ENCODE measurements at places on chromosomes 1 and 21.
A peak's percentile ranks its signal among the peaks of the same experiment; 100 is the strongest.

DNA sequence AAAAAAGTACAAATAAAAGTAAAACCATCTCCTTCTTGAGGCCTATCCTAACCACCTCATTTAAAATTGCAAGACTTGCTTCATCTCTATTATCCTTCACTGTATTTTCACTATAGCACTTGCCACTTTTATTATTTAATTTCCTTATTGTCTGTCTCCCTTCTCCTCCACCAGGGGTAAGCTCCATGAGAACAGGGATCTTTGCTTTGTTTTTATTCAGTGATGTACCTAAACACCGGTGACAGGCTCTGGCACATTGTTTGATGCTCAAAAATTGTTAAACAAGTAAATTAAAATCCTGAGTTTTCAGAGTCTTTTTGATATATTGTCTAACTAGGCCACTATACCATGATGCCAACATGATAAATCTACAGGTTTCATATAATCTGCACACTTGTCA is 17.2 kb upstream of the SPEN start:
- DNase-seq, result no peak

GRCh38 chr1:151832318-151832980 is 847 bp upstream of the RORC start:
- no peak for DNase-seq

- peak; percentile 81 for DNase-seq
Observed at GRCh38 chr1:155859881-155860871, 809 bp downstream of the SYT11 start.

DNA sequence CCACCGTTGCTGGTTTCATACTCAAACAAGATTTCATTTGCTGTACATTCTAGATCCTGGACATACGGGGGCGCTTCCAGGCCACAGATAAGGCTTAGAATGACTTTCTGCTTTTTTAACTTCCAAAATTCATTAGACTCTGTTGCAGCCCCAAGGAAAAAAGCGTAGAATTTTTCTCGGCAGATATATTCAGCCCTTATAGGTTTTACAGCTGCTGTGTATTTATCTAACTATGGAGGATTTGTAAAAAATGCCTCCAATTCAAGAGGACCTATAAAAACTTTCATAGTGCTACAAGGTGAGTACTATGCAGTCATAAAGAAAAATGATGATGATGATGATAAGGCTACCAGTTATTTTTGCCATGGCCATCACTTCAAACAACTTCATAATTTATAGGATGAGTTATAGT is 51.6 kb downstream of the SLC30A10 start:
- DNase-seq, result no peak

GRCh38 chr1:28050776-28051175 is 37.6 kb downstream of the EYA3 start:
- DNase-seq, result no peak

DNA sequence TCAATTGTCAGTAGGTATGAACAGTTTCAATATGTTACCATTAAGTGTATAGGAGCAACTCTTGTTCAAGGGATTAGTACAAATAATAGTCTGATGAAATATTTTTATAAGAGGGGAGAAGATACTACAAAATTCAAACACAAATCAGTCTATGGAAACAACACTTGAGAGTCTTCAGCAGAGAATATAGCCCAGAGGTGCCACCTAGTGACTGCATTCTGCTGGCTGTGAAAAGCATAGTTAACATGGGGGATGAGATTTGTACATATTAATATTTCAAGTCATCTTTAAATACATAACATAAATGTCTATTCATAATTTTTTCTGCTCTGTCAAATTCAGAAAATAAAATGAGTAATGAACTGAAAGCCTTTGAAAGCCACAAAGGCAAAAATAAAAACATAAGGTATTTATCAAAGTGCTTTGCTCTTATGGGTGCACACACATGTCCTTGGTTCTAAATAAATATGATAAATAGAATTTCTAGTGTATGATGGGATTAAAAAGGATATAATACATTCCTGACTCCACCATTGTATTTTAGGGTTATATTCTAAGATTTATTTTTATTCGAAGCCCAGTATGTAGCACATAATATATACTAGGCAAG is 440.9 kb upstream of the ZRANB2 start:
- DNase-seq, result no peak

DNA sequence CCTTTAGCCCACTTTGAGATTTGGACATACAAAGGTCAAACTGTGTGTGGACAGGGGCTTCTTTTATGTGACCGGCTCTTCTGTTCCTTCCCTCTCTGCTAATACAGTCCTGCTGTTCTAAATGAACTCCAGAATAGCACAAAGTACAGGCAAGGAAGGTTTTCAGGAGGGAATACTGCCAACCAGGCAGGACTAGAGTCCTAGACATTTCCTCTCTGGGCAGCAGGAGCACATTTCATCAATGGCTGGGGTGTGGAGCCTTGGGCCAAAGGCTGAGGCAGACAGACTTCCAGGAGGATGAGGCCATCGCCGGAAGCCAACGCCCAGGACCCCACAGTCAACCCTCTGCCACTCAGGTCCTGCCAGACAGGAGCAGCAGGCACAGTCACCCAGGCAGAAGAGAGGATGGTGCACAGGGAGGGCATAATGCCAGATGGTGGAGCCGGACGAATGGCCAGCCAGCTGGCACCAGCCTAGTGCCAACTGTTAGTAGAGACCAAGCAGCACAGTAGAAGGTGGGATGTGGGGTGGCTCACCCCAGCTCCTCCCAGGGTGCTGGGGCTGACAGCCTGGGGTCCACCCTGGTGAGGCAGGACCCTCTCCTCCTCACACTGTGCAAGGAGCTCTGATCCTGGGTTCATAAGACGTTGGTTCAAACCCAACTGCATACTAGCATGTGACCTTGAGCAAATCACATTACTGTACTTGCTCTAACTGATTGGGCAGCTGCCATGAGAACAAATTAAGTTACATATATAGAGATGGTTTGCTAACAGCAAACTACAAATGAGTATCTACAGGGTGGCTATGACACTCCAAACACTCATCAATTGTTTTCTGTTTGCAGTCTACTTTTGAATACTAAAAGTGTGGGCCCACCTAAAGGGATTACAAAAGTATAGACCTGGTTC is 410.7 kb downstream of the SIPA1L2 start:
- no peak for DNase-seq

- DNase-seq, result peak; percentile 91
Observed at GRCh38 chr1:181089676-181090544, 1.4 kb downstream of the IER5 start.

- DNase-seq, result peak; percentile 30
Observed at GRCh38 chr1:40625076-40625475, 40.4 kb downstream of the RIMS3 start.

- no peak for DNase-seq
Observed at GRCh38 chr1:109657395-109657794, 1.5 kb downstream of the GSTM4 start.

- DNase-seq, result no peak
Observed at GRCh38 chr1:234373959-234374254, 651 bp downstream of the COA6 start.

DNA sequence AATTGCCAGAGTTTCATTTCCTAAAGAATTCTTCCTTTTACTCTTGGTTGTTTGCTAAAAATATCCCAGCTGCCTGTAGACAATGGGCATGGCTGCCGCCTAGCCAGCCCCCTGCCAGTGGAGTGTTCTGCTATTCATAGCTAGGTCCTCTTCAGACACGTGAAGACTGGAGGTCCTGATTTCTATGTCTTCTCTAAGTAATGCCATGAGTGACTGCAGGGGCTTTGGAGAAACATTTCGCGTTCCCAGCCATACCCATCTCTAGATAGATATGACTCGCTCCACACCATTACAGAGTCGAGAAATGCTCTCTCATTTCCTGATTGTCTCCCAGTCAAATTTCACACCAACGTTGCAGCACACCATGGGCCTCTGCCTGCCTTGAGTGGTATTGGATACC is 99.5 kb upstream of the BACE2 start:
- DNase-seq, result no peak

DNA sequence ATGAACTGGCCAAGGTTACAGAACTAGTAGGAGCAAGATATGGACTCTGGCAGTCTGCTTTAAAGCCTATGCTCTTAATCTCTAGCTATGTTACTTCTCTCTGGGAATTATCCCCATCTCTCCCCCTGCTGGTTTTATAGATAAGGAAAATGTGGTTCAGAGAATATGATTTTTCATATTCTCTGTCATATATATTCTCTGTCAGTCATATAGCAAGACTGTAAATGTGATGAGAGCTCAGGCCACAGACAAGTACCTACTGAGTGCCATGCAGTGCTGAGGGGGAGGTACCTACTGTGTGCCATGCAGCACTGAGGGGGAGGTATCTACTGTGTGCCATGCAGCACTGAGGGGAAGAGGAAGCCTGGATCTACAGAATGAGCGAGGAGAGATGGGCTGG is 220.3 kb upstream of the FGGY start:
- DNase-seq, result no peak

GRCh38 chr1:151728151-151729054 is 7.1 kb downstream of the RIIAD1 start:
- DNase-seq, result no peak

GRCh38 chr1:216314379-216315095 is 108.7 kb downstream of the USH2A start:
- no peak for DNase-seq

- DNase-seq, result no peak
Observed at GRCh38 chr1:109716570-109717090, 4.6 kb downstream of the GSTM5 start.

DNA sequence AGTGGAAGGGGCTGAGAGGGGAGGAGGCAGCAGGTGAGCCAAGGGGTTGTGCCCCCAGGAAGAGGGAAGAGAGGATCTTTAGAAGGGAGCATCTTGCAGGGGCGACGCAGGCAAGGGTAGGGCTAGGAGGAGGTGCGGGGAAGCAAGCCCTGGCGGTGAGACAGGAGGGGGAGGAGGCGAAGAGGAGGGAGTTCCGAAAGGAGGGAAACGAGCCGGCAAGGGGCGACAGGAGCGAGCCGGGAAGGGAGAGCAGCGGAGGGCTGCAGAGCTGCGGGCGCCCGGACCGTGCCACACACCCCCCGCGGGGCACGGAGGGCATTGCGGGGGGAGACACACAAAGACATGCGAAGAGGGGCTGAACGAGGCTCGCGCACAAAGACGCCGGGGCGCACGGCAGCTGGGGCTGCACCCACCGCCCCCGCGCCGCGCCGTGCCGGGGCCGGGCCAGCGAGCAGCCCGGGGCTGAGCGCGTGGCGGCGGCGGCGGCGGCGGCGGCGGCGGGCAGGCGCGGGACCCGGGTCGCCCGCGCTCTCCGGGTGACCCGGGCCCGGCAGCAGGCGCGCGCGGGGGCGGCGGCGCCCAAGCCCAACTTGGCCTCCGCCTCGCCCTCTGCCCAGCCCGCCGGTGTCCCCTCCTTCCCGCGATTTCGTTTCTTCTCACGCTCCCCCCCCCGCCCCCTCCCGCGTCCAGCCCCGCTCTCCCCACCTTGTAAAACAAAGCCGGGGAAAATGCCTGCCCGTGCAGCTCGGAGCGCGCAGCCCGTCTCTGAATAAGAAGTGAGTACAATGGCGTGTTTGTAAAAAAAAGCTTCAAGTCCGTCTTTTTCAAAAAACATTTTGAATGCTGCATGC is at the start of gene KCNK2:
Gene KCNK2, plus strand, starts transcription at position 206 of the 851 bp plus-strand sequence. CDS start 649 bp downstream, outside the sequence.
- DNase-seq, result no peak

- DNase-seq, result no peak
Observed at GRCh38 chr1:7624791-7625355, 146.2 kb upstream of the VAMP3 start.

DNA sequence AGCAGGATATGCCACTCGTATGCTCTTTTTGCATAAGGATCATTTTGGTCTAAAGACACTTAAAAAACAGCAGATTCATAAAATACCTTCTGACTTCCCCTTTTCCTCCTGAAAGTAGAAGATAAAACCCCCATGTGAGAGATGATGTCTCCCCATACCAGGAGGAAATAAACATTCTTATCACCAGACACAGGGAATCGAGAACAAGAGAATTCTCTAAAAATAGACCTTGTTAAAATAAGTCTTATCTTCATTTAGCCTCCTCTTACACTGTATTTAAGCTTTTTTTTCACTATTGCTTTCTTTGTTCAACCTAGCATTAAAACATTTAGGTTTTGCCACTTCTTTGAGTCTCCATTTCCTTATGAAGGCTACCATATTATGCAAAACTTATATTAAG is 709.3 kb downstream of the KCNT2 start:
- DNase-seq, result no peak

DNA sequence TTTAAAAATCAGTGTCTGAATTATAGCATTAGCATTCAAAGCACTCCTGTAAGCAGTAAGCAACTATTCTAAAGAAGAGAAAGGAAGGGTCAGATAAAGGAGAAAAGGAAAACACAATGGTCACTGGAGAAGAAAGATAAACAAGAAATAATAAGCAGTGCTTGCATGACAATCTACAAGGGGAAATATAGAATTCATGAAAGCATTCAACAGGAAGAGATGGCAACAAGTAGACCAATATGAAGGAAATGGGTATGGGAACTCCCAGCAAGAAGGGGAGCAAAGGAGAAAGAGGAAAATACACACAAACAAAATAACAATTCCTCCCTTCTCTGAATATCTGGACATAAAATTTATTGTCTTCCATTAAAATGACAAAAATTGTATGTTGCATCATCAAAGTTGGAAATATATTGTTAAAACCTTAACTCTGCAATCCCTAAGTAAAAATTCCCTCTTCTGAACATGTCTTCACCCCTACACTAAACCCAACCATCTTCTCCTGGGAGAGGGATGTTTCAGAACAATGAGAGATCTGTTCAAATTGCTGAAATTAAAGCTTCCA is 206.3 kb upstream of the SAMSN1 start:
- DNase-seq, result no peak

DNA sequence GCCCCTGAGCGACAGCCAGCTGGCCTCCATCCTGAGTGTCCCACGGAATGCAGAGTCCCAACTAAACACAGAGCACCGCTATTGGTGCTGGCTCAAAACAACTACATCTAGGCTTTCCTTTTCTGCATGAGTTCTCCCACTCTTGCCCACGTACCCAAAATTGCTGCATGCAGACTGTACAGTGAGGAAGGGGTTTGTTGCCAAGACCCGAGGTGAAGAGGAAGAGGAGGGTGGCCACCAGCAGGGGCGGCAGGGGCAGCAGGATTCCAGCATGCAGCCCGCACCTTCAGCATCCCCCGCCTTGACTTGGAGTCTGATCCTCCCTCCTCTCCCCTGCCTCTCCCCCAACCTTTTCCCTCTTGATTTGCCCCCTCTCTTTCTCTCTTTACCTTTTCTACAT is 8.0 kb downstream of the S100A9 start:
- no peak for DNase-seq

GRCh38 chr21:45533846-45534635 is 8.2 kb downstream of the SLC19A1 start:
- DNase-seq, result no peak
